ENCODE measurements at places on chromosomes 1 and 21.
A peak's percentile ranks its signal among the peaks of the same experiment; 100 is the strongest.

DNA sequence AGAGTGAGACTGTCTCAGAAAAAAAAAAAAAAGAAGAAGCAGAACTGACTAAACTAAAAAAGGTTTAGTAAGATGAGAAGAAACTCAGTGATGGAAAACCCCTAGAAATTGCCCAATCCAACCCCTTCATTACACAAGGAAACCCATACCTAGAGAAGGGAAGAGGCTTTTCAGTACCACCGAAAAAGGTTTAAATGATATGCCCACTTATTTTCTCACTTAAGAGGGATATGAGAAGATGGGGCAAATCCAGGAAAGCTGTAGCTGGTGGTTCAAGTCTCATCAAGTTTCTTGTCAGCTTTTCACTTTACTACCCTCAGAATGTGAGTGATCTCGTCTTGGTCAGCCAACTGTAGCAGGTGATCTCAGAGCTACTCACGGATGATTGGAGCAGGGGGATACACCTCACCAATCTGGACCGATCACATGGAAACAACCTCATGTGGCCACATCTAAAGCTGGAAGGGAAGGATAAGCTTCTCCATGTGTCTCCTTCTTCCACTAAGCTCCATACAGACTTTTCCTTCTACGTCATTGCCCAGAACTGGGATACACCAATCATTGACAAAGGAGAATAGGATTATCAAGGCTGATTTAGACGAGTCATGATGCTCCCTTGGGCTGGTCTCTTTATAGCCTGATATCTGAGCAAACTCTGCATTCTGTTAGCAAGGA is 126.7 kb upstream of the POU3F1 start:
- DNase-seq: no peak

DNA sequence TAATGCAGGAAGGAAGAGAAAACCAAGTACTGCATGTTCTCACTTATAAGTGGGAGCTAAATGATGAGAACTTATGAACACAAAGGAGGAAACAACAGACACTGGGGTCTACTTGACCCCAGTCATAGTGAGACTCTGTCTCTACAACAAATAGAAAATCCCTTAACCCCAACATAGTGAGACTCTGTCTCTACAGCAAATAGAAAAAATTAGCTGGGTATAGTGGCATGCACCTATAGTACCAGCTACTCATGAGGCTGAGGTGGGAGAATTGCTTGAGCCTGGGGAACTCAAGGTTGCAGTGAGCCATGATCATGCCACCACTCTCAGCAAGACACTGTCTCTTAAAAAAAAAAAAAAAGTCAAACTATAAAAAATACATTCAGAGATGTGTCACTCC is 42.7 kb downstream of the GIPC2 start:
- DNase-seq: no peak

- DNase-seq: peak; percentile 15
Observed at GRCh38 chr1:32464716-32465577, at the start of gene ZBTB8B. Gene ZBTB8B (plus strand): TSS chr1:32465072. CDS start chr1:32470625, 5,553 bp downstream.

DNA sequence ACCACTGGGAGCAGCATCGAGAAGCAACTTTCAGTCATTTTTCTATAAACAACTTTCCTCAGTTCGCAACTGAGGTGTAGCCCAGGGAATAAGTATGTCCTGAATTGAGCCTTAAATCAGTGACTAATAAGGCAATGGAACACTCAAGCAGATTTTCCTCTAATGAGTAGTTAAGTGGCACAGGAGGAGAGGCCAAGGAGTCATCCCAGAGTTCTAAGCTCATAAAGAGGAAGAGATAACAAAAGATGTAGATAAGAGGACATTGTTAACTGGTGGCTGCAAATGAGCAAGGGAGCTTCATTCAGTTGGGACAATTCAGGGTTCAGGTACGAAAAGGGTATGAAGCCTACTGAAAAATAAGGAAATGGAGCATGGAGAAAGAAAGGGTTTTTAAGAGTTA is 64.5 kb downstream of the LRRC40 start:
- no peak for DNase-seq

DNA sequence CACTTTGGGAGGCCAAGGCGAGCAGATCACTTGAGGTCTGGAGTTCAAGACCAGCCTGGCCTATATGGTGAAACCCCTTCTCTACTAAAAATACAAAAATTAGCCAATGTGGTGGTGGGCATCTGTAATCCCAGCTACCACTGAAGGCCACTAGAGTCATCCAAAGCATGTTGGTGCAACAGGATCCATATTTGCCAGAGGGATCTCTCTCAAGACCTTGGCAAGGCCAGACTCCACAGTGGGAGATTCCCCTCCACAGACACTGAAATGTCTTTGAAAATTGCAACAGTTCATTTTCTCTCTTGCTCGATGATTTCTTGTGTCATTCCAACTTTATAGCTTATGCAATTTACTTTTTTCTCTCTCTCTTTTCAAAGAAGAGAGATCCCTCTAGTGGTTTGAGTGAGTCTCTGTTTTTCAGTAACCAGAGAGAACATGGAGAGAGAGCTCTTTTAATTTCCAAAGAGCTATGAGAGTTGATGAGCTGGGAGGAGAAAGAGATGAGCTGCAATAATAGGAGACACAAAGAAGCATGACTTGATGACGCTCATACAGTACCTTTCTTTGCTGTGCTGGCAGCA is 176.8 kb upstream of the USP25 start:
- DNase-seq: no peak

Data from activated gamma-delta T cell (primary cell).